ENCODE measurements at places on chromosomes 1 and 21.

DNA sequence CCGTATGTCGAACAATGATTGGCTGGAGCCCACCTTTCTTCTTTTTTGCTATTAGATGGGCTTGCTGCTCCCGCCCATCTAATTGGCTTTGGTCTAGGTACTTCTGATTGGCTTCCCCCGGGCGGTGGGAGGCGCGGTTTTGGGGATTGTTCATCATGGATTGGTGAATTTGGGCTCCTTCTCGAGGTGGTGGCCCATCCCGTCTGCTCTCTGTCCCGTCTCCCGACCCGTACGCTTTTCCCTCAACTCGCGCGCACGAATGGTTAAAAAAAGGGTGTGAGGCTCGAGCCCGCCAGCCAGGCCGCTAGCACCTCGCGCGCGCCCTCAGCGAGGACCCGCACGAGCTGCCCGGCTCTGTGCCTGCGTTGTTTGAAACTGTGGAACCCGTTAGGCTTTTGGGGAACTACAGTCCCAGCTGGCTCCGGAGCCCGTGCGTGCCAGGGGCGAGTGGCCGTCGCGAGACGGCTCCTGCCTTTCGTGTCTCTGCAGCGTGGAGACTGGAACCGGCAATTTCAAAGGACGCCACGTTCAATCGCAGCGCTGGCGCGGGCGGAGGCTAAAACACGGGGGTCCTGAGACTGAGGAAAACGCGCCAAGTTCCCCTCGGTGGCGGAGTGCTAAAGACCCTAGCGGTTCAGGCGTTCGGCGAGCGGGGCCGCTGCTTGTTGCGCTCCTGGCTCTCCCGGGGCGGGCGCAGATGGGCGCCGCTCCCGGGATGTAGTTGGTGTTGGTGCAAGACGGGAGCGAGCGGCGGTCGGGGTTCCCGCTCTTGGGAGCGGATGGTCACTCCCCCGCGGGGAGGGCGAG, at the start of gene USP1:
Gene USP1 (plus strand): TSS at position 584 of the 807 bp plus-strand sequence. CDS start 2,819 bp downstream, outside the sequence.
- DNase-seq: peak; percentile 99

GRCh38 chr1:2134621-2135307, 59.8 kb downstream of the FAAP20 start:
- DNase-seq: peak; percentile 61

DNA sequence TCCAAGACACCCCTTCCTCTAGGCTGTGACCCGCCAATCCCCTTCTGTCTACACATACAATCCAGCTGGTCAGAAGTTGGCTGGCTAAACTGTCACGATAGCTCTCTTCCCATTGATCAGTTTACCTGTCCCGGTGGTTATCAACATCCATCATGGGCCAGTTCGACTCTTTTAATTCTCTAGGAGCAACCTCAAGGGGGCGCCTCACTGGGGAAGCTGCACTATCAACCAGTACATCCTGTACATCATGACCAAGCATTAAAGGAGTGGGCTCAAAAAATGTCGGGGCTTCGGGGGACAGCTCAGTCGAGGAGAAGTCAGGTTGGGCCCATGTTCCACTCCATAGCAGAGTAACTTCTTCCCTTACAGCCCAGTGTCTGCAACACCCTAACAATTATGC, 53.2 kb upstream of the B3GALNT2 start:
- DNase-seq: no peak

GRCh38 chr21:33657124-33657820, 15.0 kb downstream of the ITSN1 start:
- DNase-seq: no peak

- DNase-seq: no peak
Observed at GRCh38 chr1:197424380-197424779, 156.3 kb downstream of the CRB1 start.

- no peak for DNase-seq
Observed at GRCh38 chr1:57229076-57229475, 194.8 kb downstream of the DAB1 start.

GRCh38 chr1:3402258-3403010, 52.0 kb upstream of the ARHGEF16 start:
- DNase-seq: no peak

DNA sequence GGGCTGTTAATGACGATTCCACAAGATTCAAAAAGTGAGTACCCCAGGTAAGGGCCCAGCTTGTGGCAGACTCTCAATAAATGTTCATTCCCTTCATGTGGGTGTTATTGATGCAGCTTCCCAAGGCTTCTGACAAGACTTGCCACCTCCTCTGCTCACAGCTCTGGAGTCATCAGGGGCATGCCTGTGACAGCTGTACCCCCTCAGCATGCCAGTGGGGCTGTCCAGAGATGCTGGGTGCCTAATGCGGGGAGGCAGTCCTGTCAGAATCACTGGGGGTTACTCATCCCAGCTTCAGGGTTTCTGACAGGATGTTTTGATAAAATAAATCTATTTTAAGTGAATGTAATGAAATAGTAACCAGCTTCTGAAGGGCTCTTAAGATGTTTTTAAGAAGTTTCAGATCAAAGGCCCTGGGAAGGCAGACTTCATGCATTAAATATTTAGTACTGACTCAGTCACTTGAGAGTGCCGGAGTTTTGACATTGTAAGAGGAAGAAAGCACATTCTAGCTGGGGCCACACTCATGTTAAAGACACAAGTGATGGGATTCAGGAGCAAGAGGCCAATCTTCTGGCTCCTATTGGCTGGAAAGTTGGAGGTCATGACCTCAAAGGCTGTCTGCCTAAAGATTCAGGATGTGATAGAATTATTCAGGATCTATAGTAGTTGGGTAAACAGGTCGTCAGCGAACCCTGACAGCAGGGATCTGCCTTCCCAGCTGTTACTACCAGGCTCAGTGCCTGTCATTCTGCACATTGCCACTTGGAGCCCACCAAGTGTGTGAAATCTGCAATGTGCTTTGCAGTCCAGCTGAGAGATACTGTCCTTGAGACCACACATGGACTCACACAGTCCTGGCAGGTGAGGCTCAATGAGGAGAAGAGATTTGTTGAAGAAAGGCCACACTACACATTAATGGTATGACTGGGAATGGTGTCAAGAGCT, 239.6 kb upstream of the BEND5 start:
- no peak for DNase-seq

DNA sequence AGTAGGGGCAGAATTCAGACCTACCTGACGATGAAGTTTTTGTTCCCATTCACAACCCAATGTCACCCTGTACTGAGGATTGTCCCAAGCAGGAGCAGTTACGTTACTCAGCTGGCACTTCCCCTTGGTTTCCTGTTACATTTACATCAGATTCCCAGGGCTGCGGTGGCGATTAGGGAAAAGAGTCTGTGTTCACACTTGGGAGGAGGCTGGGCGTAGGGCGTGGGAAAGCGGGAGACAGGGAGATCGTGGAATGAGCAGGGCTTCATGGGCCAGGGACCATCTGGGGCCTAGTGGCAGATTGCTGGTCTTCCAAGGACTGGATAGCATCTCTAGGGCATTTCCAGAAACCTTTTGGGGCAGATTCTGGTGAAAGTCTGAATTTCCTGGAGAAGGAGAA, 39.0 kb downstream of the TBX19 start:
- no peak for DNase-seq

DNA sequence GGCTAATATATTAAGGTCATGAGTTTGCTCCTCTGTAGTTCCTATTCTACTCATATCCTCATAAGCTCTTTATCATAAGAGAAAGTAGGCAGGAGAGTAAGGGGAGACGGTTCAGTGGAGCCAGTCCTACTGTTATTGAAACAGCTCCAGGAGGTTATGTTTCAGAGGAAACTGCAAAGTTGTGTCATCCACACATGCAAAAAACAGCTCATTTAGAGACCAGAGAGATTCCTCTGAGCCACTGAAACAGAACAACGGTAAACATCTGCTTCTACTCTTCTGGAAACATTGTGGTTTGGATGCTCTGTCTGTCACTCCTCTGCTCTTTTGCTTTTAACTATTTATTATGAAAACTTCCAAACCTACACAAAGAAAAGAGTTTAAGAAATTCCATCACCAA, 66.3 kb upstream of the PPP2R5A start:
- DNase-seq: no peak

DNA sequence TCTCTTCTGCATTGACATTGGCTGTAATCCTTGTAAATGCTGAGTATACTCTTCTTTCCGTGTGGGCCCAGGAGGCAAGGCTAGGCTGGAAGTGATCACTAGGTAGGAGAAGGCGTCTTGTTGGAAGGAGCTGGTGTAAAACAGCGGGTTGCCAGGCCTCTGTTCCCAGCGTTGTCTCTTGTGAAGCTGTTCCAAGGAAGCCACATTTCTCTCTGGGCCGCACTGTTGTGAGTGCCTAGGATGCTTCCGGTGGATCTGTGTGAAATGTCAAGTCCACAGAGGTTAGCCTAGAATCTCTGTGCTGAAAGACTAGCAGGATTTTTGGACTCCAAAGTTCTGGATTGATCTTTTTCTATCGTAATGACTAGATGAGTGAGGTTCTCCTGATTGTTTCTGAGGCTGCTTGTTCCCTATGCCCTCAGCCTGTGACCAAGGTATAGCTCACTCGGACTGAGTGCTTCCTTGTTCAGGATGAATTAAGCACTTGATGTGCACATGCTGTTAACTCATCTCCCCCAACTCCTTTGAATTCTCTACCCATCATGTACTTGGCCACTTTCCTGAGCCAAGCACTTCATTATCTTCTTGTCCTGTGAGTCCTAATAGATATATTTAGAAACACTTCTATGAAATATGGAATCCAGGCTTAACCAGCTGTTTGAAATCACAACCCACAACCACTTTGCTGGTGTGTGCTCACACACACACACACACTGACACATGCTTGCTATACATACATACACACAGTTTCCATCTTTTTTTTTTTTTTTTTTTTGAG, 63.3 kb downstream of the PBX1 start:
- DNase-seq: no peak

- DNase-seq: no peak
Observed at GRCh38 chr1:150076066-150076465, 8.5 kb downstream of the VPS45 start.

DNA sequence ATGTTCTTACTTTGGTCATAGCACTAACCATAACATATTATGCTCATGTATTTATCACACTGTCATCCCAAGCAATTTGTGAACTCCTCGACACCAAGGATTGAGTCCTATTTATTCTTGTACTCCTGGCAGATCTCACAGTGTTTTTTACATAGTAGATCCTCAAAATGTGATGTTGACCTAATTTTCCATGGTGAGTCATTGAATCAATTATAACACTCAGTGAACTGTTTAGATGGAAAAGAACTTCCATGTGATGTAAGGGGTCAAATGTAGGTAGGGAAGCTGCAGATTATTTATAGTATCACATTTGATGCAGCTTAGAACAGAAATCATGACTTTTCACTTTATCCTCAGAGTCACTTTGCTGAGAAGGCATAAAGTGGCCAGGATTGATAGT, 281.9 kb upstream of the ADAMTS5 start:
- DNase-seq: no peak

- DNase-seq: no peak
Observed at GRCh38 chr1:231913493-231913892, 286.9 kb downstream of the DISC1 start.

- DNase-seq: no peak
Observed at GRCh38 chr1:25197982-25198662, 34.2 kb downstream of the SYF2 start.

- DNase-seq: no peak
Observed at GRCh38 chr1:55225228-55225627, 10.1 kb upstream of the USP24 start.

GRCh38 chr1:20185834-20186782, at the start of the genes PLA2G2C and UBXN10:
Gene PLA2G2C, minus strand, starts transcription at chr1:20186518. Its CDS starts 9,155 bp downstream, at chr1:20177363.
Gene UBXN10, plus strand, starts transcription at chr1:20186096. Its CDS starts 4,466 bp downstream, at chr1:20190562.
- DNase-seq: no peak

All from RWPE2 (cell line).